ENCODE measurements at places on chromosomes 12 and 14.
A peak's percentile ranks its signal among the peaks of the same experiment; 100 is the strongest.

DNA sequence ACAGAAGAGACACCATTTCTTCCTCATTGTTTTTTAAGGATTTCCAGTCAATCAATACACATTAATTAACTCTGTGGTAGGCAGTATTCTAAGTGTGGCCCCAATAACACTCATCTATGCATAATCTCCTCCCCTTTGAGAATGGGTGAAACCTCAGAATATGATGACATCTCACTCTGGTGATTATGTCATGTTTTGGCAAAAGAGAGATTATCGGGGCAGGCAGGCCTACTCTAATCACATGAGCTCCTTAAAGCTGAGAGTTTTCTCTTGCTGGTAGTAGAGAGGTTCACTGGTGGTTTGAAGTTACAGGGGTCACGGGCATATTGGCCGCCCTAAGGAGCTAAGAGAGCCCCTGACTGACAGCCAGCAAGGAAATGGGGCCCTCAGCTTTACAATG lies 7.1 kb upstream of the LGMN start:
- DNase-seq: no peak

DNA sequence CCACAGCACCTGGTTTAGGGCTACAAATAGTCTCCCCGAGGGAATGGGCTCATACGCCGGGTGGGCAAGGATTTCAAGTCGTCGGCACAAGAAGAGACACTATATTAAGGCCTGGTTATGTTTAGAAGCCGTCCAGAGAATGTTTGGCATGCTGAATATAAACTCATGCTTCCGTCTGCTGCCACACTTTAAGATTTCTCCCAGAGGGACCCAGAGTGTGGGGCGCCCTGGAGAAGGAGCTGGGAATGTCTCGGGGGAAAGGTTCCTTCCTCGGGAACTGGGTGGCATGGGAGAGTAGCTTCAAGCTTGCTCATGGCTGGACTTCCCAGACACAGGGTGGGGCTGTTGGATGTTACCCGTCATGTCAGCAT lies 295.7 kb downstream of the CACNA1C start:
- DNase-seq: no peak

- no peak for DNase-seq
These were observed 126.0 kb upstream of the KITLG start for GRCh38 chr12:88706286-88706685.

- peak; percentile 6 for DNase-seq
These were observed 152.3 kb downstream of the ZNF664 start for GRCh38 chr12:124125203-124125871.

DNA sequence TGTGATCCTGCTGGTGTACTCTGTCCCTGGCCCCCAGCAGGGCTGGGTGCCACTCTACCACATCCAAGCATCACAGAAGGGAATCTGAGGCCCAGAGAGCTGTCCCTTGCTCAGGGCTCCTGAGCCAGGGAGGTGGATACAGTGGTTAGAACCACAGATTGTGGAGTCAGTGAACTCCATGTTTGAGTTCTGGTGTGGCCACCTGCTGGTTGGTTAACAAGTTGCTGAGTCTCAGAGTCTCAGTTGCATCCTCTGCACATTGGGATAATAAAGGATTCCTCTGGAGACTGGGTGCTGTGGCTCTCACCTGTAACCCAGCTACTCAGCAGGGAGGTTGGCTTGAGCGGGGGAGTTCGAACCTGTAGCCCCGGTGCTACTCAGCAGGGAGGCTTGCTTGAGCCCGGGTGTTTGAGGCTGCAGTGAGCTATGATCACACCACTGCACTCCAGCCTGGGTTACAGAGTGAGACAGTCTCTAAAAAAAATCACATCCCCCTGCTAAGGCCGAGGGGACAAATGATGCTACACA lies 39.4 kb downstream of the MVK start:
- DNase-seq: no peak

DNA sequence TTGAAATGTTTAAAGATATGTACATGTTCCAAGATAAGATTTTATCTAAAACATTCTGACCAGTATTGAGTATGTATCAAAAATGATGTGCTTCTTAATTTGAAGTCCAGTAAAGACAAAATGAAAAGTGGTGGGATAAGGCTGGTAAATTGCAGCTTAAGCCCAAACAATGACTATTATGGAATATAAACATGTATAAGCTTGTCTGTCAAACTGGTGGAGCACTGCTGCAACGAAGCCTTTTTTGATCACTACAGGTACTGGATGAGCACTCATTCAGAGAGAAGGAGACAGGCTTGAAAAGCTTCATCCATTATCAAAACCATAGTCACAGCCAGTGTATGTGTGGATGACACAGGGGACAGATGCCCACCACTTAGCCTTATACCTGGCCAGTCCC lies 138.4 kb downstream of the ATP23 start:
- no peak for DNase-seq

DNA sequence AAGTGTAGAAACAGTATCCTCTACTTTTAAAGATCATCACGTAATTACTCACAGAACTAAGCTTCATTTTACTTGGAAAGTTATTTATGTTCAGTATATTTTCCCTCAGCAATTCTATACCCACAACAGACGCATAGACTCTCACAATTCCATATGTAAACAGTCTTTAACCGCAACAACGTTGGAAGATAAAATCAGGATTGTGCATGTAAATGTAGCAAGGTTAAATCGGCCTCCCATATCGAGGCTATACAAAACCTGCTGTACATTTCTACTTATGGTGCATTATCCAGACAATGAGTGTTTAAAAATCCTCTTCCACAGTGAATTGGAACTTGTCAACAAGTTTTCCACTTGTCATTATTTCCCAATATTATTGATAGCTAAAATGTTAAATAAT lies 581.1 kb downstream of the SLC16A7 start:
- DNase-seq: no peak
